ENCODE measurements at places on chromosomes 2 and 18. TPM values are rescaled to one million over a fixed set of nuclear protein-coding genes. Genes with fewer than 3 reads are reported as not detected.

The CAPN13 gene
- 0.06 TPM for polyA plus RNA-seq

The KLHL14 gene
- not detected for polyA plus RNA-seq

The CPO gene
- 0.56 TPM for polyA plus RNA-seq

The POTEJ gene
- polyA plus RNA-seq: not detected

The NMUR1 gene
- 0.06 TPM for polyA plus RNA-seq

The GPAT2 gene
- 3.2 TPM for polyA plus RNA-seq

The FAM98A gene
- 31.6 TPM for polyA plus RNA-seq

The CNTNAP5 gene
- polyA plus RNA-seq: not detected

The ZNF521 gene
- 2.1 TPM for polyA plus RNA-seq

The KATNAL2 gene
- 0.19 TPM for polyA plus RNA-seq

The C2orf78 gene
- polyA plus RNA-seq: not detected

The UGT1A1 gene
- 0.06 TPM for polyA plus RNA-seq

The SIX2 gene
- polyA plus RNA-seq: 27.3 TPM

All from psoas muscle (tissue), 8 donors.